Dermis microvascular lymphatic vessel endothelial cell (primary cell): ENCODE measurements at places on chromosomes 3 and 15. TPM values are rescaled to one million over a fixed set of nuclear protein-coding genes. Genes with fewer than 3 reads are reported as not detected.

- DNase-seq, result no peak
Observed at GRCh38 chr3:80307844-80308243, 540.0 kb upstream of the ROBO1 start.

The NRG4 gene
- not detected in 2 replicates for total RNA-seq

GRCh38 chr3:110343376-110343775 is 728.2 kb upstream of the NECTIN3 start:
- peak; percentile 89 for DNase-seq

- DNase-seq, result no peak
Observed at GRCh38 chr15:57961919-57962318, 103.6 kb downstream of the ALDH1A2 start.

The GRK7 gene
- total RNA-seq, result not detected in 2 replicates

- no peak for DNase-seq
Observed at GRCh38 chr15:80645494-80646065, 49.5 kb upstream of the ABHD17C start.

- no peak for DNase-seq
Observed at GRCh38 chr3:71621825-71622537, 38.5 kb upstream of the FOXP1 start.

The SLC2A2 gene
- total RNA-seq, result not detected in 2 replicates

The SOX2 gene
- total RNA-seq, result not detected in 2 replicates

DNA sequence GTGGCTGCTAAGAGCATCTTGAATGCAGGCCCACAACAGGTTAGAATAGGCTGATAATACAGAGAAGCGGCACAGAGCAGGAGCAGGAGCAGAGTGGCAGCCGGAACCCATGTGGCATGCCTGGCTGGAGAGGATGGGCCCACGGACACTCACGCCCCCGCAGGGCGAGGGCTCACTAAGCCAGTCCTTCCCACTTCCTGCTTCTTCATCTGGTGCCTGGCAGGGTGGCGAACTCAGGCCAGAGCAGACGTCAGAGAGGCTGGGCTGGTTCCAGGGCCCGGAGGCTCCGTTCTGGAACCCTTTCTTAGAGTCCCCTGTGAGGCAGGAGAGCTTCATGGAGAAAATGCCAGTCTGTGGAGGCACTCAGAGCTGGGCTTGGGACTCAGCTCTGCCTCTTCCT is 195.1 kb downstream of the NTRK3 start:
- DNase-seq, result no peak

- no peak for DNase-seq
Observed at GRCh38 chr3:171199473-171199829, 172.9 kb upstream of the SLC2A2 start.

GRCh38 chr3:183265157-183265642 is 12.1 kb downstream of the B3GNT5 start:
- DNase-seq, result peak; percentile 63

GRCh38 chr3:189324538-189325138 is 152.9 kb downstream of the TPRG1 start:
- no peak for DNase-seq

DNA sequence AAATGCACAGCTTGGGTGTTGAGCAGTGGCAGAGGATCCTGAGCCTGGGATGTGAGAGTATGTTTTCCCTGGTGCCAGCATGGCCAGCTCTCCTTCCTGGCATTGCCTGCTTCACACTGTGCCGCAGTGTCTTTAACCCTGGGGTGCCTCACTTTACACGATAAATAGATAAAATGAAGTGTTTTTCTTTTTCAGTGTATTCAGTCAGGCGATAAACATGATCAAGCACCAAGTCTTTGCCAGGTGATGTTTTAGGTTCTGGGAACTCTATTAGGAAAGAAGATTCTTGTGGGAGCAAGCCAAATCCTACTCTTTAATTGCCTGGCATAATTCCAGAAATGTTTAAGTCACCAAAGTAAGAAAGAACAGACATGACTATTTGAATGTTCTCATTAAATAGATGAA is 14.0 kb downstream of the ABHD6 start:
- no peak for DNase-seq

DNA sequence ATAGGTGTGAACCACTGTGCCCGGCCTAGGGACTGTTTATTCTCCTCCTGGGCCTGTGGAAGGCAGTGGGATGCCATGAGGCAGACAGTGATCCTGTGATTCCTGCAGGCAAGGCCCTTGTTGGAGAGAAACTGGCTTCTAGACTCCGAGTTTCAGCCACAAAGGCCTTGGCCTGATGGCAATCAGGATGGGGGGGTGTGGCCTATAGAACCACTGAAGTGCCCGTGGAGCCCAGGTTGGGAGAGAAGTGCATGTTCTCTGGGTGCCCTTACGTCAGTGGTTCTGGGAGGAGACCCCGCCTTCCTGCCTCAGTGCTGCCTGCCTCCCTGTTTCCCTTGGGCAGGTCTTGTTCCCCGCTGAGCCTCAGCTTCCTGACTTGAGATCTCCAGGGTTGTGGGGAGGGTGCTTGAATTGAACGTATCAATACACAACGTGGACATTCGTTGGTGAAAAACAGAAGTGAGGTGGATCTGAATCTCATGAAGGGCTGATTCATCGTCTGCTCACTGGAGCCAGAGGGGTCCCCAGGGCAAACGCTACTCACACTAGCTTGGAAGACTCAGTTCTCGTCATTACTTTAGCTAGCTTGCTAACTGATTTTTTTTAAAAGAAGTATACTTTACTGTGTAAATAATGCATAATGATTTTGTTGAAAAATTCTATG is 31.8 kb downstream of the IRAK2 start:
- peak; percentile 68 for DNase-seq

DNA sequence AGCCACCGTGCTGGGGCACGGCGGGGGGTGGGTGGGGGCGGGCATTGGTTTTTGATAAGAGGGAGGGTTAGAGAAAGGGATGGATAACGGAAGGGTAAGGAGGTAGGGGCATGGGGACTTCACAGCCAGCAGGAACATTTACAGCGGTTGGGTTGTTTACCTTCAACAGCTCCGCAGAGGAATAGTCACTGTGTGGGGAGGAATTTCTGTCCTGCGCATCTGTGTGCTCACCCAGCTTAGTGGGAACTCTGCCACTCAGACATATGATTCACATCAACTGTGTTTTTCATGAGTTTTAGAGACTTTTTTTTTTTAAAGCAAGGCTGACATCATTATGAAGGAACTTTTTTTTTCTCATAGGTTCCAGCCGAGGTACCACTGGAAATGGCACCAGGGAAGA is 19.6 kb downstream of the CHRD start:
- peak; percentile 19 for DNase-seq

The ISL2 gene
- 0.63 and 0.90 TPM in 2 replicates for total RNA-seq

DNA sequence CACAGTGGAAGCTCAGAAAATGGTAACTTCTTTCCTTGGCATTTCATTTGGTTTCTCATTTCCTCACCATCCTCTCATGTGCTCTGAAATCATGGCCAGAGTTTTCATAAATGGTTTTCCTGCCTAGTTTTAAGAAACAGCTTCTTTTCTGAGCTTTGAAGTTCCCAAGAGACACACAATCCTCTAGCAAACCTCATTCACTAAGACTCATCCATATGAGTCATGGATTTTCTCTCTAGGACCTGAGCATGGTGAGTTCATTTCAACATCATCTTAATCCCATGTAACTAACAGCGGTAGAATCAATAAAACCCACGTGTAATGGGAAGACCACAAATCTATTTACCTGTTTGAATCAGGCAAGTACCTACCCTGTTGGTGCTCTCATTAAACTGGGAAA is 274.5 kb upstream of the LRTM1 start:
- no peak for DNase-seq

- DNase-seq, result peak; percentile 49
Observed at GRCh38 chr15:80856809-80857377, 77.7 kb downstream of the CEMIP start.

The SKOR1 gene
- total RNA-seq, result under 0.01 TPM in 2 replicates

DNA sequence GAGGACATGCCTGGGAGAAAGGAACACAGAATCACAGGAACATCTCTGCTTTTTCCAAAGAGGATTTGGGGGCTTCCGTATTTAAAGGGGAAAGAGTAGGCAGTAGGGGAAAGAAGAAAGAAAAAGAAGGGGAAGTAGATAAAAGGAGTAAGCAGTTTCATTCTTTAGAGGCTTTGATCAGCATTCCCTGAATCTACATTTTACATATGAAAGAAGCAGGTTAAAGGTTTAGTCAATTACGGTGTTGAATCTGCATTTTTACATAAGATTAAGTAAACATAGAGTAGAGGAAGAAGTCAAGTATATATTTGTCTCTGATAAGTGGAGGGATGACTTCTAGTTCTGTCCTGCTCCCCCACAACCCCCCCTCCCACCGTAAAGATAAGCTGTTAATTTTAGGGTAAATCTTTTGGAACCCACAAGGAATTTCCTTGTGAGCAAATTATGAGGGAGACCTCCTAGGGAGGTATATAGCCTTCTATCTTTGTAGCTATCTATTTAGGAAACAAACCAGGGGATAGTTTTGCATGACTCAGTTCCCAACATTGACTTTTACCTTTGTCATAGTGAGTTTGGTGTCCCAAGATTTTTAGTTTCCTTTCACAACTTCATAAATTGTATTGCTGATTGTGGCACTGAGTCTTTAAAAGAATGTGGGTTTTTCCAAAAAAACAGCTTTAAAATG is 8.7 kb upstream of the P2RY12 start:
- DNase-seq, result no peak

GRCh38 chr3:126083511-126083912 is 412 bp downstream of the SLC41A3 start:
- peak; percentile 36 for DNase-seq
